ENCODE measurements at places on chromosomes 7 and 10.
A peak's percentile ranks its signal among the peaks of the same experiment; 100 is the strongest.

DNA sequence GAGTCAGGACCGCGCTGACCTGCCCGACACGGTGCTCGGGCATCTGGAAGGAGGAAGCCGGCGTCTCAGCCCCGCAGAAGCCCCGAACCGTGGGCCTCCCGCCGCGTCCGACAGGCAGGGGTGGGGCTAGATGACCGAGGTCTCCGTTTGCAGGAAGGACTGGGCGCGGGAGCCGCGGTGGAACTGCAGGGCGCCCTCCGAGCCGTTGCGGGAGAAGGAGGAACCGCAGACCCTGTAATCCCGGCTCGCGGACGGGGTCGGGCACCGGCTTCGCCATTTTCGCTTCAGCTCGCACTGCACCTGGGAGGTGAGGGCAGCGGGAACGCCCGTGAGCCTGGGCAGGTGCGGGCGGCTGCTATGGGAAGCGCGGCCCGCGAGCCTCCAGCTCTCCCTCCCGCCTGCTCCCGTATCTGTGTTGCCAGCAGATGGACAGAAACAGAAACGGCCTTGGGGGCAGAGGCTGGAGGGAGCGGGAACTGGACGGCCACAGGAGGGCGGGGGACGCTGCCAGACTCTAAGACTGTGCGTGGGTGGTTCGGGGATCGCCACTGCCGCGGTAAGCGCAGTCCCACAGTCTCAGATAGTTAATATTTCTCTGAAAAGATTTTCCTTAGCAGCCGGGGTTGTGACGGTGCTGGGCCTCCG, 114.1 kb downstream of the VIPR2 start:
- peak; percentile 31 for DNase-seq

DNA sequence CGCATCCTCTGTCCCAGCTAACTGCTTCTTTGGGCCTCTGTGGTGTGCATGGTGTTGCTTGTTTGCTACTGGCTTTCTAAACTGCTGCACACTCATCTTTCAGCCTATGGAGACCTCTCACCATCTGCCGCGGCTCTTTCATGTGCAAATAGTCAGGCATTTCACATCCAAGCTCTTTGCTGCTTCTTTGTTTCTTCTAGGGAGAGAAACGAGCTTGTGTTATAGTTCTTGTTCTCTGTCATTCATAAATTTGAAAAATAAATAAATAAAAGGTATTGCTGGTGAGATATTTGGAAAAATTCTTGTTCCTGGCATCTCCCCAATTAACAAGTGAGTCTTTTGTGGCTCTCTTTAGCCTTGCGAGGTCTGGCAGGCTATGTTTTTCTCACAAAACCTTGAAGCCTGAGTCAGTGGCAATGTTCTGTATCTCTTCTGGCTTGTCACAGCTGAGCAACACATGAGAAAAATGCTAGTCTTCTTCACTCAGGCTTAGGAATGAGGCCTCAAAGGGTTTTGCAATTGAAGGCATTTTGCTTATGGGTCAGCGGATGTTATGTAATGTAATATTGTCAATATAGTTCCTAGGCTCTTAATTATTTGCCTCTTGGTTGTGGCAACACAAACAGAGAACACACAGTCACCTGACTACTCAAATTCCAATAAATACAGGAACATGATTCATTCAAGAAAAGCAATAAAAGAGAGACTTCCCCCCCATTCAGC, 274.0 kb downstream of the FRMD4A start:
- no peak for DNase-seq

DNA sequence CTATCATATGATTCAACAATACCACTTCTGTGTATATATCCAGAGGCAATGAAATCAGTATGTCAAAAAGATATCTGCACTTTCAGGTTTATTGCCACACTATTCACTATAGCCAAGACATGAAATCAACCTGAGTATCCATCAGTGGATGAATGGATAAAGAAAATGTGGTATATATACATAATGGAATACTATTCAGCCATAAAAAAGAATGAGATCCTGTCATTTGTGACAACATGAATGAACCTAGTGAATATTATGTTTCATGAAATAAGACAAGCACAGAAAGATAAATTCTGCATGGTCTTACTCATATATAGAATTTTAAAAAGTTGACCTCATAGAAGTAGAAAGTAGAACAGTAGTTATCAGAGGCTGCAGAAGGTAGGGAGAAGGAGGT, 281.1 kb downstream of the BAMBI start:
- DNase-seq, result no peak

DNA sequence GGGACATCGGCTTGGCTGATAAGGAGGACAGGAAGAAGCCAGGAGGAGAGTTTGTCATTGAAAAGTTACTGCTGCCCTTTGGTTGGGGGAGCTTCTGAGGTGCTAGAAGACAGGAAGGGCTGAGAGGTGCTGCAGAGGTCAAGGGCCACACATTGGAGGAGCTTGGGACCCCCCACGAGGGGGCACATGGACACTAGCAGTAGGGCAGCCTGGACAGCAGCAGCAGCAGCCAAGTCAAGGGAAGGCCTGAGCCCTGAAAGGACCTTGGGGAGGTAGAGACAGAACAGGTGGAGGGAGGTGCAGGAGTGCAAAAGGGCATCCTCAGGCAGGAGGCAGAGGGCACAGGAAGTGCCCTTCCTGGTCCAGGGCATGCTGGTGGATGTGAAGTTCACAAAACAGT, 439.7 kb upstream of the IGFBP3 start:
- DNase-seq, result no peak

DNA sequence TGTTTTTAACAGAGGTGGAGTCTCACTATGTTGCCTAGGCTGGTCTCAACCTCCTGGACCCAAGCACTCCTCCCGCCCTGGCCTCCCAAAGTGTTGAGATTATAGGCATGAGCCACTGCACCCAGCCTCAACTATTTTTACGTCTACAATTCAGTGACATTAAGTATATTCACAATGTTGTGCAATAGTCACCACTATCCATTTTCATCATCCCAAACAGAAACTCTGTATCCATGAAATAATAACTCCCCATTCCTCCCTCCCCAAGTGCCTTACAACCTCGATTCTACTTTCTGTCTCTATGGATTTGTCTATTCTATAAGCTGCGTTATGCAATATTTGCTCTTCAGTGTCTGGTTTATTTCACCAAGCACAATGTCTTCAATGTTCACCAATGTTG, 20.3 kb upstream of the ZNRF2 start:
- DNase-seq, result no peak

DNA sequence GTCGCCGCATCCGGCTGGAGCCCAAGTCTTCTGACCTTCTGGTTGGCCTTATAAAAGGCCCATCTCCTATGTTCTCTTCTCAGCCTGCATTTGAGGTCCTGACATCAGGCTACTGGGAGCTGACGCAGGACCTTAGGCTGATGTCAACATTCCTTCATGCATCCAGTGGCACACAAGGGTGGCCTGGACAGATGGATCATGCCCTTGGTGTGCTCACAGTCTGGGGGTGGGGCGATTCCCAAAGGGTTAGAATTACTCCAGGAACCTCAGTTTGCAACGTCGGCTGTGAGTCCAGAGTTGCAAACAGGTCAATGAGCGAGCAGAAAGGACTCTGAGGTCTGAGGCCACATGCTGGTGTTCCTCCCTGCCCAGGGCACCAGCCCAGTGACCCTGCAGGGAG, 8.2 kb upstream of the CLIP2 start:
- no peak for DNase-seq

GRCh38 chr10:129694691-129695243, 227.7 kb downstream of the MGMT start:
- DNase-seq, result no peak

DNA sequence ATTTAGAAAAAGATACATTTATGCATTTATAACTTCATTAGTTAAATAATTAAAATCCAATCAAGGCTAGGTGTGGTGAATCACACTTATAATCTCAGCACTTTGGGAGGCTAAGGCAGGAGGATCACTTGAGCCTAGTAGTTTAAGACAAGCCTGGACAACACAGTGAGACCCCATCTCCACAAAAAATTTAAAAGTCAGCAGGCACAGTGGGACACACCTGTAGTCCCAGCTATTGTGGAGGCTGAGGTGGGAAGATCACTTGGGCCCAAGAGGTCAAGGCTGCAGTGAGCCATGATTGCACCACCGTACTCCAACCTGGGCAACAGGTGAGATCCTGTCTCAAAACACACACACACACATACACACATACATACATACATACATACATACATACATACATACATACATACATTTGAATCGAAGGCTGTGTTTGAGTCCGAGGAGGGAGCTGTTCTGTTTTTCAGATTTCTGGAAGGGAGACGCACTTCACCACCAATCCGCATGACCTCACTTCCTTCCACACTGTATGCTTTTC, 30.1 kb downstream of the SFMBT2 start:
- no peak for DNase-seq

Data from substantia nigra (tissue), 51 donors.